ENCODE measurements at places on chromosomes 5 and 9.
A peak's percentile ranks its signal among the peaks of the same experiment; 100 is the strongest.

- DNase-seq: no peak
Observed at GRCh38 chr9:113753398-113754119, 122.5 kb upstream of the ZNF618 start.

DNA sequence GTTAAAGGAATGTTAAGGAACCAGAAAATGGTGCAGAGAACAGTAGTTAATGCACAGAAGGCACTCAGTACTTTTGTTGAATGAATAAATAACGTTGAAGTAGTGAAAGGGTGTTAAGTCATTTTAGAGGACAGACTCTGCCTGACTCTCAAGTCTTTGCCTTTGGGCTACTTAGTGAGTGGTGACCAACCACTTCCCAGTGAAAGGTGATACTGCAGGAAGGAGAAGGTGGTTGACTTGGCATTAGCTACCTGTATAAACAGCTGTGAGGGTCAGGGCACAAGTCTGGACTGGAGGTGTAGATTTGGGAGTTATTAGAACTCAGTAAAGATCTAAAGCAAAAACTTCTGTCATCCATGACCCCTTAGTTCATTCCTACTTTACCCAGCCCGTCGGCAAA lies 4.9 kb upstream of the SHB start:
- no peak for DNase-seq

GRCh38 chr5:140399979-140400729 lies 1.5 kb upstream of the ANKHD1 start:
- DNase-seq: no peak

- no peak for DNase-seq
Observed at GRCh38 chr9:33139421-33140228, 27.5 kb downstream of the B4GALT1 start.

GRCh38 chr9:128081056-128081455 lies 13.0 kb downstream of the SLC25A25 start:
- DNase-seq: no peak

- peak; percentile 17 for DNase-seq
Observed at GRCh38 chr5:1380011-1380817, 35.3 kb upstream of the CLPTM1L start.

DNA sequence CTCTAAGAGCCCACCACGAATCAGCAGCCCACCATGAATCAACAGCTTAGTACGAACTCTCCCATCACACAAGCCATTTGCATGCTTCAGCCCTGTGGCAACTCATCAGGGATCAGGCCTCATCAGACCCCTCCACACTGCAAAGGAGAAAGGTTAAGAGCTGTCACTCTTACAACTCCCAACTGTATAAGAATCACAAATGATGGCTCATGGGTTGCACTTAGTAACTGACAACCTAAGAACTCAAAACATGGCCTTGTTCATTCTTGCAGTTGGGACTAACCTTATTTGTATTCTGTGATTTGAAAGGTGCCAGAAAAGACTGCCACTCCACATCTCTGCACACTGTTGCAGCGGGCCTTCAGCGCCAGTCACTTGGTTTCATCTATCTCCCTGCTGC lies 149.1 kb upstream of the ZNF366 start:
- DNase-seq: no peak

DNA sequence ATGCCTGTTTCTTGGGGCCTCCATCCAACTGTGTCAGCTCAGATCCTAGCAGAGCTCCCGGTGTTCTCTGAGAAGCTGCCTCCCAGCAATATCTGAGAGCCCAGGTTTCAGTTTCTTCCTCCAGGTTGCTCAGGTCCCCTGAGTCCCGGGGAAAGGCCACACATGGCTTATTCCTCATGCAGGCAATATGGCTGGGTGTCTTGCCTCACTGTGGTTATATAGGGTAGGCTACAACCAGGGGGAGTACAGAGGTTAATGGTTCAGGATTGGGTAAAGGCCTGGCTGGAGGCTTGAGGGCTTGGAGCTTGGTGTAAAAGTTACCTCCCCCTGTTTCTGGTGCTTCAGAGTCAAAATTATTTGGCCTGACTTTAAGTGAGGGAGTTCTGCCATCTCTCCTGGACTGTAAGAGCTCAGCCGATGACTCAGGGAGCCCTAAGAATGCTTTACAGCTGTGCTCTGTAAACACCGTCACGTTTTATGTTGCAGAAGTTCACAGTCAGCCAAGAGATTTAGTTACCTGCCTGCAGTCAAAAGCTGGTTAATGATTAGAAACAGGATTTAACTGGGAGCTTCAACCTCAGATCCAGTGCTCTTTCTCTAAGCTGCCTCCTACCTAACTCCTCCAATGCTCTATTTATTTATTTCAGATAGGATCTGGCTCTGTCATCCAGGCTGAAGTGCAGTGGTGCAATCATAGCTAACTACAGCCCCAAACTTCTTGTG lies 24.3 kb upstream of the UBAP2 start:
- no peak for DNase-seq

DNA sequence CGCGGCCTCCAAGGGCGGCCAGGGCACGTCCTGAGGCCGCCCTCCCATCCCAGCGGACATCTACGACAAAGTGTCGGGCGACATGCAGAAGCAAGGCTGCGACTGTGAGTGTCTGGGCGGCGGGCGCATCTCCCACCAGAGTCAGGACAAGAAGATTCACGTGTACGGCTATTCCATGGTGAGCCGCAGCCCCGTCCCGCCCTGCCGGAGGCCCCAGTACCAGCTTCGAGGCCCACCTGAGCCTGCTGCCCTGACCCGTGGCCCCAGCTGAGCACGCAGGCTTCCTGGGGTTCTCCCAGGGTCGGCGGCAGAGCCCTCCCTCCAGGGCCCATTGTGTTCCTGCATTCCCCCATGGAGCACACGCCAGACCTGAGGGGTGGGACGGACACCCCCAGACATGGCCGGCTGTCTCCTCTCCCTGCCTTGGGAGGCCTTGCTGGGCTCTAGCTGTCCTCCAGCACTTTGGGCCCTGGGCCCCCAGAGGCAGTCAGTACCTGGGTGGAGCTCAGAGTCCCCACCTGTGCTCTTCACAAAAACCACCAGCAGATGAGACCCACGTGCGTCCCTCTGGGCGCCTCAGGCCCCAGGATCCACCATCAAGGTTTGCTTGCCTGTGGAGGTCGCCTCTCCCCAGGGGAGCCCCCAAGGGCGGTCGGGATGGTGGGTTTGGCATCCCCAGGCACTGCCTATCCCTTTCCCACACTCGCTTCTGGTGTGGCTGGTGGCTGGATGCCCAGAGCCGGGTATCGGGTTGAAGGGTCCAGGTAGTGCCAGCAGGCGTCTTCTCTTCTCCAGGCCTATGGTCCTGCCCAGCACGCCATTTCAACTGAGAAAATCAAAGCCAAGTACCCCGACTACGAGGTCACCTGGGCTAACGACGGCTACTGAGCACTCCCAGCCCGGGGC lies 1.0 kb downstream of the PHPT1 start:
- no peak for DNase-seq

DNA sequence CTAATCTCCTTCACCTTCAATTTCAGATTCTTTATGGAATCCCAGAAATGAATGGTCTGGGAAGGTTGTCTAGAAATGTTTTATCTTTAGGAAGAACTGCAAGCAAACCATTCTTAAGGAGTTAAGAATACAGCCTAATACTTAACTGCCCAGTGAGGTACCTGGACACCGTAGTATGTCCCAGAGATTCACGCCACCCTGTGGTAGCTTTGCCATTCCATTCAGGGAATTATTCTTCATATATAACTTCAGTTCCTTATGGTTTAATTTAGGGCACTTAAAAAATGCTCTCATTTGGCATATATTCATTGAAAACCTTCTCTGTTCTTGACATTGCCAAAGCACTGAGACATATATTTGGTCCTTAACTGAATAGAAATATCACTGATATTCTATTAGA lies 49.7 kb downstream of the ACTBL2 start:
- DNase-seq: no peak

Data from stimulated activated CD8-positive, alpha-beta memory T cell treated with anti-CD3 and anti-CD28 coated beads, Interleukin-4, amount 100 ng/mL, for 1 hour (primary cell).